Esophagus muscularis mucosa (tissue), 4 donors: ENCODE measurements at places on chromosomes 4 and X. TPM values are rescaled to one million over a fixed set of nuclear protein-coding genes. Genes with fewer than 3 reads are reported as not detected.

- peaks cover 70% of the 10 kb centered on the region for H3K4me1 ChIP-seq
- H3K27me3 ChIP-seq: no peaks in the 10 kb centered on the region
- peak overlapping the region; percentile 90 for H3K4me3 ChIP-seq
- no peak for DNase-seq
- H3K36me3 ChIP-seq: no peaks in the 10 kb centered on the region
These were observed 3.8 kb downstream of the ARHGAP10 start for GRCh38 chr4:147735413-147736301.

AP1AR gene
- total RNA-seq: 11.7 TPM

GRCh38 chr4:88737307-88737941, 39.8 kb upstream of the NAP1L5 start:
- H3K4me3 ChIP-seq: peak overlapping the region; percentile 16
- peak overlapping the region; percentile 45 for H3K27ac ChIP-seq
- peaks cover 13% of the 10 kb centered on the region for H3K36me3 ChIP-seq
- no peak for DNase-seq
- no peaks in the 10 kb centered on the region for H3K4me1 ChIP-seq

DNA sequence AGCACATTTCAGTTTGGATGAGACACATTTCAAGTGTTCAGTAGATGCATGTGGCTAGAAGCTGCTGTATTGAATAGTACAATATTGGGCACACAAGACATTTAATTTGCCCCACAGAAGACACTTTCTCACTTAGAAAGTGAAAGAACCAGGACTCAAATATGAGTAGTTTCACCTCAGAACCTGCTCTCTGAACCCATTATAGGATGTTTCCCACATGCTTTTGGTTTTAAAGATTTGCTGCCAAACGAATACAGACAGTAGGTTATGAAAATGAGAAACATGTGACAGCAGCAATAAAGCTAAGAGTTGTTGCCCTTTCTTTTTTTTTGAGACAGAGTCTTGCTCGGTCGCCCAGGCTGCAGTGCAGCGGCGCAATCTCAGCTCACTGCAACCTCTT, 32.3 kb downstream of the C4orf54 start:
- H3K4me1 ChIP-seq: peaks cover 5% of the 10 kb centered on the region
- H3K36me3 ChIP-seq: no peaks in the 10 kb centered on the region
- peak overlapping the region; percentile 16 for H3K27ac ChIP-seq
- DNase-seq: no peak
- no peaks in the 10 kb centered on the region for H3K27me3 ChIP-seq

DNA sequence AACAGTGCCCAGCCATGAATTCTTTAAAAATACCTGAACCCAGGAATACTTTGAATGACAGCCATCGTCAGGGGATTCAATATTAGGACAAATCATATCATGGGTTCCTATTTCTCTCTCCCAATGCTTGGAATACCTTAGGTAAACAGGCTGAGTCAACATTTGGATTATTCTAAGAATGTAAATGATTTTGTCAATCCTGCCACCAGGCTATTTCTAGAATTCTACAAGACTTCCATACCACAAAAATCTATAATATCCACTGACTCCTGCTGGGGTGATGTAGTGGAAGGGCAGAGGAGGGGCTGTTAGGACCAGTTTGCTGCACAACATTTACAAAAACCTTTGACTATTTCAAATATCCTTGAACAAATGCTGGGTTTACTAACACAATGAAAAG, 65.2 kb downstream of the IGFBP7 start:
- H3K36me3 ChIP-seq: no peaks in the 10 kb centered on the region
- H3K4me1 ChIP-seq: peaks cover 80% of the 10 kb centered on the region
- H3K27me3 ChIP-seq: no peaks in the 10 kb centered on the region
- peak overlapping the region; percentile 71 for H3K27ac ChIP-seq
- no peak for DNase-seq

DNA sequence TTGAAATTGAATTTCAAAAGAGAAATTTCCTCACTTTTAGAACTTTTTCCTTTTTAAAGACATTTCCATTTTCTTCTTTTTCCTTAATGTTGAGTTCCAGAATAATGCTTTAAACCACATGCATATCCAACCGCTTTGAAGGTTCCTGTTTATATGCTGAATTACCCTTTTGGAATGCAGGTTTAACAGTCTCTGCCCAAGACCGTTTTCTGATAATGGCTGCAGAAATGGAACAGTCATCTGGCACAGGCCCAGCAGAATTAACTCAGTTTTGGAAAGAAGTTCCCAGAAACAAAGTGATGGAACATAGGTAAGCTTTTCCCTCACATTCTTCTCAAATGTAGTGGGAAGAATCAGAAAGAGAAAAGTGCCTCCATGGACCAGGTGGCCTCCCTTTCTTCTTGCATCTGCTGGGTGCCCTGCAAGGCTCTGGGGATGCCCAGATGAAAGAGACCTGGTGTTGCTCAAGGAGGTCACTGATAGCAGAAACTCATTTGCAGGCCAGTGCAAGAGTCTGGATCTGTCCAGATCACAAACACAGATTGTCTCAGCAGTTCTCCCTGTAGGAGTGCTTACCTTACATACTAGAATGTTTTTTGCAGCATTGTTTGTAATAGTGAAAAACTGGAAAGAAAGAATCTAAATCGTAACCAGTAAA, 42.9 kb downstream of the MOSPD2 start:
- no peak overlapping the region for H3K27ac ChIP-seq
- no peaks in the 10 kb centered on the region for H3K36me3 ChIP-seq
- peaks cover 7% of the 10 kb centered on the region for H3K4me1 ChIP-seq
- no peak overlapping the region for H3K4me3 ChIP-seq
- no peaks in the 10 kb centered on the region for H3K27me3 ChIP-seq
